RKO (cell line): ENCODE measurements at places on chromosomes 7 and 10.

GRCh38 chr7:2621061-2621828, 10.5 kb upstream of the TTYH3 start:
- DNase-seq = no peak

DNA sequence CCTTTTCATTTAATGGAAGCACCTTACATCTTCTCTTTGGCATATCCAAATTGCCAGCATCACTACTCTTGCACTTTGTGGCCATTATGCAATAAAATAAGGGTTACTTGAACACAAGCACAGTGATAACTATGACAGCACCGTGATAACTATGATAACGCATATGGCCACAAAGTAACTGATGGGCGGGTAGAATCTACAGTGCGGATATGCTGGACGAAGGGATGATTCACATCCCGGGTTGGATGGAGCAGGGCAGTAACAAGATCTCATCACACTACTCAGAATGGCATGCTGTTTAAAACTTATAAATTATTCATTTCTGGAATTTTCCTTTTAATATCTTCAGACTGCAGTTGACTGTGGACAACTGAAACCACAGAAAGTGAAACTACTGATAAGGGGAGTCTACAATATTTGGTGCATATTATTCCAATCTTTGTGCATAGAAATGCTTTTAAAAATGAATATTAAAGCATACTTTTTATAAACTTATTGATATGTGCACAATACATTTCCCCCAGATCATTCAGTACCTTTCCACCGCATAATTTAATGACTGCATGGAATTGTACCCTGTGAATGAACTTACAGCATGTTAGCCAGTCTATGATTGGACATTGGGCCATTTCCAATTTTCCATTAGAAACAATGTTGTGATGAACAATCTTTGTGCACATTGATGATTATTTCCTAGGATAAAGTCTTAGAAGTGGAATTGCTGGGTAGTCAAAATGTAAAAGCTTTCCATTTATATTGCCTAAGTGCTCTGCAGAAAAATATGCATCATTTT, 136.4 kb downstream of the WNT2 start:
- no peak for DNase-seq

- DNase-seq = no peak
Observed at GRCh38 chr7:73987298-73987697, 40.7 kb upstream of the ELN start.

DNA sequence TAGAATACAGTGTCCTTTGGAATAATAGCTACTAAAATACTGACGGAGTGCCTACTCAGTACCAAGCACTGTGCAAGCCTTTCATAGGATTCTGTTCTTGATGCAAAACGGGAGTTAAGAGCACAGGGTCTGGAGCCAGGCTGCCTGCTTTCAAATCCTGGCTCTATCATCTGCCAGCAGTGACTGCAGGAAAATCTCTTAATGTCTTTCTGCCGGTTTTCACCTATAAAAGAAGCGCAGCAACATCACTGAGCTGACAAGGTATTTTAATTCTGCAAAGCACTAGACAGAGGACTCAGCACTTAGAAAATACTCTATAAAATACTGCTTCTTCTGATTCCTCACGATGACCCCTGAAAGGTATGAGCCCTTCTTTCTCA, 659 bp downstream of the FIGNL1 start:
- no peak for DNase-seq

DNA sequence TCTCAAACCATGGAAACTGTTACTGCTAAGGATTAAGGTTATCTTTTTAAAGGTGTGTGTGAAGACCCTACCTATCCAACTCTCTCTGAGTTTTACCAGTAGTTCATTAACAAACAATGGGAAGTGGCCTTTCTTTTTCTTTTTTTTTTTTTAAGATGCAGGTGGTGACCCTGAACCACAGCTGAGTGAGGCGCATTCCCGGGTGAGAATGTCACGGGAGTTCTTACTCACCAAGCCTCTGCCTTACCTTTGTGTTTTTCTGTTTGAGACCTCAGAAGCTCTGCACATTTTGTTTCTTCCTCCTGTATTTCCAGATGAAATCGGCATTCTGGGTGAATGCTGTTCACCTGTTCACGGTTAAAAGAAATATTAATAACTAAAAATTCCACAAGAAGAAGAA, 2.5 kb downstream of the VIPR2 start:
- DNase-seq = no peak

DNA sequence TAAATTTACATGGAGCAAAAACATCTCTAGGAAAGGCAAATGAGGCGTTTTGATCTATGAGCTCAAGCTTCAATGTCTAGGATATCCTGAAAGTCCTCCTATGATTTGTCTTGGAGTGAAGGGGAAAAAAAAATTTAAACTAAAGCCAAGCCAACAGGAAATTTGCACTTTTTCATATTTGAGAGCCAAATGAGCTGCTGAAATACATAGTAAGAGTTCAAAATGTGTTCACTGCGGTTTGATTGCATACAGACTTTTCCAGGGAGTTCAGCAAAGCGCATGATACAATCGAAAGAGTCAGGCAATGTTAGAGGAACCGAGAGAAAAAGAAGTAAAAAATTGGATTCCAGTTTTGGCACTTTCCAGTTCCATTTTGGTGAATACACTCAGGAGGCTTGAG, 633.4 kb upstream of the MGMT start:
- no peak for DNase-seq

DNA sequence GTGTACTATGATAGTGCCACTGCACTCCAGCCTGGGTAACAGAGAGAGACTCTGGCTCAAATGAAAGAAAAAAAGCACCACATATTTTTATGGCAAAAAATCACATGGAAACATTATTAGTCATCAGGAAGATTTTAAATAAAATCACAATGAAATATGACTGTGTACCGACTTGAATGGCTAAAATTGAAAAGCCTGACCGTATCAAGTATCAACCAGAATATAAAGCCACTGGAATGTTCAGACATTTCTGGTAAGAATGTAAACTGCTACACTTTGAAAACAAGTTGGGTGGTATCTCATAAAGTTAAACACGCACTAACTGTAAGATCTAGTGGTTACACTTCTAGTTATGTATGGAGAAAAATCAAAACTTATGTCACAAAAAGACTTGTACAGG, 306.7 kb upstream of the MBL2 start:
- no peak for DNase-seq

DNA sequence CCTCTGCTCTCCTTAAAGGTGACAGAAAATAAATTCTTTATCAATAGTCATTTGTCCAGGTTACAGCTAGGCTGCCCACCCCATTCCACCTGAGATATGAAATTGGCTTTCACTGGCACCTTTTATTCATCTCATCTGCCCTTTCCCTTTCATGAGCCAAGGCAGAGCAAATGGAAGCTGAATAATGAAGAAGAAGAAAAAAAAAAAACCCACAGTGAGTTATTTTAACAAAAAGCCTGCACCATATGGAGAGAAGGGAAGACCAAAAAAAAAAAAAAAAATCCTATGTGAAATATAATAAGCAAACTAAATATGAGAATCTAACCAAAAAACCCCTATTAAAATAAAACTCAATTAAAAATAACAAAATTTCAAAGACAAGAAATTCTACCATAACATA, 59.2 kb downstream of the CHCHD3 start:
- DNase-seq = no peak

GRCh38 chr7:117385363-117386109, 41.8 kb downstream of the ASZ1 start:
- peak; percentile 70 for DNase-seq

DNA sequence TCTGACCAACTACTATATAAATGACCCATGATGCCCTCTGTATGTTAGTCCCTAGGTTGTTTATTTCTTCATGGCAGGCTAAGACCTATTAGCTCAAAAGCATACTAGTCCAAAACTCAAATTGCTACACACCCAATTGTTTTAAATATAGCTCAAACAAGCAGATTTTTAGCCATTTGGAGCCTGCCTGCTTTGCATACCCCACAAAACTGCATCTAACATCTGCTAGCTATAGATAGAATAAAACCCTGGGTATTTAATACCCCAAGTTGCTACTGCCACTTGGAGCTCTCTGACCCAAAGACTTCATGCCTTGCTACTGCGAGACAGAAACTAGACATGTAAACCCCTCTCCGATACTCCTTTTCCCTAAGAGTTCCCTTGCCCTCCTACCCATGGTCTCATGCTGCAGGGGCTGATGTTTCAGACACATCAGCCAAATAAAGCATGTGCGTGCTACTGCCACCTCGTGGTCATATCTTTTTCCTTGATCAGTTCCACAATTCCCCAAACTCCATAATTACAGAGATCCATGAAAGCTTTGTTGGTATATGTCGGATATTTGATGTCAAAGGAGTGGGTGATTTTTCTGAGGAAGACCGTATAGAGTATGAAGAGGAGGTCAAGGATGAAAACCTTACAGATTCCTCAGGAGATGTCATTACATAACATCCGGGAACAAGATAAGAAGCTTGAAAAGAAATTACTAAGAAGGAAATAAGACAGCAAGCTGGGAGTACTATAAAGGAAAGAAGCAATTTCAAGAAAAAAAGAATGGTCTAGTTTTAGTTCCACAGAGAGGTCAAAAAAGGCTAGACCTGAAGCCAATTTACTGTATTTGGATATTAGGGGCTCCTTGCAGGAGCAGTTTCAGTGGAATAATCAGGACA, 386.6 kb downstream of the SH2D4B start:
- peak; percentile 45 for DNase-seq

DNA sequence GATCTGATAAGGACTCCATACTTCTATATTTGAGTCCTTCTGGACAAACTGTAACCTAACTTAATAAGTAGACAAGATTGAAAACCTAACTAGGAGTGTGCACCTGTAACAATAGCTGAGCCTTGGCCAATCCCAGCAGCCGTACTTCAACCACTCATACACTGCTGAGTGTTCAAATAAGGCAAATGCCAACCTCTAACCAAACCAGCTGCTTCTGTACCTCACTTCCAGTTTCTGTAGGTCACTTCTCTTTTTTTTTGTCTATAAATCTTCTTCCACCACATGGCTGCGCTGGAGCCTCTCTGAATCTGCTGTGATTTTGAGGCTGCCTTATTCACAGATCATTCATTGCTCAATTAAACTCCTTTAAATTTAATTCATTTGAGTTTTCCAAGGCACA, 753.2 kb downstream of the DNAJB9 start:
- DNase-seq = no peak

DNA sequence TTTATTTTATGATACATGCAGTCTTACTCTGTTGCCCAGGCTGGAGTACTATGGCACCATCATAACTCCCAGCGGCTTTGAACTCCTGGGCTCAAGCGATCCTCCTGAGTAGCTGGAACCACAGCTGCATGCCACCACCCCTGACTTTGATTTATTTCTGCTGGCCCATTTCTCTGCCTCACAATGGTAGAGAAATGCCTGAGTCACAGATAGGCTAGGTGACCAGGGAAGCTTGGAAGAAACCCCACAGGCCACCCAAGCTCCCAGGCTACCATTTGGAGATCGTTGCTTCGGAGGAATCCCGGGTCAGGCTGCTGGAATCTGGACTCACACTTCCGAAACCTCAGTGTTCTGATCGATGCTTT, 17.4 kb upstream of the BAIAP2L1 start:
- DNase-seq = peak; percentile 45

DNA sequence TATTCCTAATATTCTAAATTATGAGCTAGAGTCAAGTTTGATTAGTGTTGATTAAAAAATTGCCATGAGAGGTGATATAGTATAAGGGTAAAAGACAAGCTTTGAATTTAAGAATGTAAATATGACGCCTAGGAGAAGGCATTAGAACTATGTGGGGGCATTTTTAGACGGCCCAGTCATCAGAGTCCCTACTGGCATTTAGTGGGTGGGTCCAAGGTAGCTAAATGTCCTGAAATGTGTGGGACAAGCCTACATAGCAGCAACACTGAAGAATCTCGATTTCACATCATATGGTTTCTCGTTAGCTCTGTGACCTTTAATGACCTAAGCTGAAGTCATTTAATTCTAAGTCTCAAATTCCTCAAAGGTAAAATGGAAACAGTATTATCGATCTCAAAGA, 133.5 kb downstream of the SGMS1 start:
- no peak for DNase-seq

DNA sequence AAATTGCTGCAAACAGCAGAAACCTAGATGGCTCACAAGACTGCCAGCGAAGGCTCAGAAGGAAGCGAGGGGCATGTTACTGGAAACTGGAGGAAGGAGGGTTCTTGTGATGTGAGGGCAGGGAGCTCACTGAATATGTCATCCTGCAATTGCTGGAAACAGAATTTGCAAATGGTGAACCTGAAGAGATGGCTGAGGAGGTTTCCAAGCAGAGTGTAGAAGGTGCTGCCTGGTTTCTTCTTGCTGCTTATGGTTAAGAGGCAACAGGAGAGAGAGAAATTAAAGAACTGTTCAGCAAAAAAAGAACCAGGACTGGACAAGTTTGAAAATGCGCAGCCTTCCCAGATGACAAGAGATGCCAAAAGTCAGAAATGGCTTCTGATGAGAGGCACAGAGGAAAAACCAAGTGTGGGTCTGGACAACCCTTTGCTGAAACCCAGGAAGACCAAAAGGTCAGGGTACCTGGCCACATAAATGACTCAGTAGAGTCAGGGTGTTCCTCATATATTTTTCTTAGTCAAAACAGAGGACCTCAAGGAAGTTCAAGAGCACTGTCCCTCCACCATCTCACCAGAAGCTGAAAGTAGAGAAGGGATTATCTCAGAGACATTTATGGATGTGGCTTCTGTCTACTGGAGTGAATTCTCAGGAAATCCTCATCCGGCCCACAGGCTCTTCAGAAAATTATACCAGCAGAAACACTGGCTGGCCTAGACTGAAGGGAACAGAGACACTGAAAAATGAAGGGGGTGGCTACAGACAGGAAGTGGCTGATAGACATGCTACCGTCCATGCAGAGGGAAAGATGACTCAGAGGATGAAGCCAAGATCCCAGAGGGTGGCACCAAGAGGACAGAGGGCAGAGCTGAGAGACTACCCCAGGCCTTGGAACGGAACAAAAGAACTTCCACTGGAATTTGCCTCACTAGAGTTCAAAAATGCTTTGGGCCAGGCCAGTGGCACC, 10.1 kb downstream of the PAPOLB start:
- peak; percentile 21 for DNase-seq

- DNase-seq = no peak
Observed at GRCh38 chr10:27494116-27494805, 9.8 kb upstream of the RAB18 start.

- DNase-seq = peak; percentile 94
Observed at GRCh38 chr10:97542169-97543024, 30.2 kb upstream of the ANKRD2 start.

DNA sequence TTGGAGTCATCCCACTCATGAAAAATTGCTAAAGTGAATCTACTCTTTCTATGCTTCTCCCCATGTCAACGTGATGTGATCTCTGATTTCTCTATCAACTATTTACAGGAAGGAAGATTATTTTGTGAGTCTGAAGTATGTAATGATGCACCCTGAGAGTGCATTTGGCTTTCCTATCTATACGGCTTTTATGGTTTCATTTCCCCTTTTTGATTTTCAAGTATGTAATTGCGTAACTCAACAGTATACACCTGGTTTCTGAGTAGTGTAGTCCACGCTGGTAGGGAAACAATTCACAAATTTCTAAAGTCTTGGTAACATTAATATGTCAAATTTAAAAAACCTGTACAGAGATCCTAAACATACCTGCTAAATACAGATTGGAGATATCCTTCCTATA, 194.7 kb upstream of the SEMA3A start:
- no peak for DNase-seq

- DNase-seq = no peak
Observed at GRCh38 chr10:5440206-5440605, 27.8 kb downstream of the NET1 start.

GRCh38 chr10:7409045-7409731, 1.6 kb downstream of the SFMBT2 start:
- no peak for DNase-seq
